ENCODE measurements at places on chromosomes 3 and 15.
A peak's percentile ranks its signal among the peaks of the same experiment; 100 is the strongest.

GRCh38 chr3:156409694-156410093, 145.2 kb downstream of the SSR3 start:
- no peak for DNase-seq

DNA sequence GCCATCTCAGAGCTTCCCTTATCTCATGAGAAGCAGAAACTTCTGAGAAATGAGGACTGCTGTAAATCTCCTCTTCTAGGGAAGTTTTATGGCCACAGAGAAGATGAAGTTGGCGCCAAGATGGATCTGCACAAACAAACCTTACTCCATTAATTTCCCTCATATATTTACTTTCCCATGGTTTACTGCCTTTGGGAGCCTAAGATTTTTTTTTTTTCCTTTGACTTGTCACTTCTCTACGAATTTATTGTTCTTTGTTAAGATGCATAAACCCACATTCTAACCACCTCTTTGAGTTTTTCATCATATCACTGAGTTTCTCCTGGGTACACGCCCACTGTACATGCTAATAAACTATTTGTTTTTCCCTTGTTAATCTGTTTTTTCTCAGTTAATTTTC, 21.5 kb upstream of the NPTN start:
- no peak for DNase-seq

DNA sequence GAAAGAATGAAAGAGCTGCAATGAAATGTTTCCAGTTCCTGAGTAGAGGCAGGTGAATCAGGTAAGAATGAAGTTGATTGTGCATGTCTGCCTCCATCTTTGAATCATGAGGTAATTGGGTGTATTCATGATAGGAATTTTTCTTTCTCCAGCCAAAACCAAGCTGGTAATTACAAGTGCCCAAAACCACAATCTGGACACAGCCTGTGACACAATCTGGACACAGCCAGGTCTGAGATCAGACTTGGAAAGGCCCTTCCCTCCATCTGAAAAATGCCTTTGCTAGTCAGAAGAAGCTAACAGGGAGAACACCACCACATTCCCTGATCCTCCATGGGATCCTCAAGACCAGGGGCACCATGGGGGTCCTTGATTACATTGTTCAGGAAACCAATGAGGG, 338.5 kb upstream of the THBS1 start:
- DNase-seq, result no peak

- DNase-seq, result no peak
Measured at GRCh38 chr3:19173945-19174344, 25.6 kb downstream of the KCNH8 start.

GRCh38 chr15:36544518-36545466, 34.6 kb upstream of the CDIN1 start:
- DNase-seq, result no peak

DNA sequence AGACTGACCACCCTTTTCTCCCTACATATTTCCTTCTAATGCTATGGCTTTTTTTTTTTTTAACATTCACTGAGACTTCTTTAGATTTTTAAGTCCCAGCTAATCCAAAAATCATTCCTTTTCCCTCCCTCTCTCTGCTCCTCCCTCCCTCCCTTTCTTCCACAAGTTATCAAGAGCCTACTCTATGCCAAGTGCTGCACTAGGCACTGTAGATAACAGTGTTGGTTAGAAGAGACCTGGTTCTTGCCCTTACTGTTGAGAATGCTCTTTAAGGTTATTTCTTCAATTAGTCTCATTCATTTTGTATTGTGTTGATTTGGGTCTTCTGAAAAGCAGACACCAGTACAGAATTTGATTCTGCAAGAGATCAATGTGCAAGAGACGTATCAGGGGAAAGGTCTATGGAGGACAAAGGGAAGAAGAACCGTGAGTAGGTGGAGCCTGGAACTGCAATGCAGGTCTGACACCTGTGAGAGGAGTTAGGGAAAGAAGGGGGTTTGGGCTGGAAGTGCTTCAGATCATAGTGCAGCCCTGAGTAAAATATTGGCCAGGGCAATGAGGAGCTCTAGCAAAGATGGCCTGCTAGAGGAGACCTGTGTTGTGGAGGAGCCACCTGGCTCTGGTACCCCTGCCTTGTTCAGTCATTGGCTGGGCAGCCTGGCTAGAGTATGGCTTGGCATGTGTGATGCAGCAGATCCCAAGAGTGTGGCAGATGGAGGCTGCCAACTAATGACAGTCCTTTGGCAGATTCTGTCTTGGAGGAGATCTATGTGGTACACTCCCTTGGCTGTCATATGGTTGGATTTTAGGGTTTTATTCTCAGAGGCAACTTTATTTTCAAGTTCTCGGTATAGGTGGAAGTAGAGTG, 9.7 kb upstream of the PCOLCE2 start:
- DNase-seq, result no peak

- peak; percentile 12 for DNase-seq
Measured at GRCh38 chr15:58269455-58270414, 131.6 kb downstream of the AQP9 start.

- DNase-seq, result no peak
Measured at GRCh38 chr15:87746333-87746732, 510.2 kb downstream of the NTRK3 start.

GRCh38 chr15:25705433-25706115, 157.6 kb downstream of the ATP10A start:
- no peak for DNase-seq

DNA sequence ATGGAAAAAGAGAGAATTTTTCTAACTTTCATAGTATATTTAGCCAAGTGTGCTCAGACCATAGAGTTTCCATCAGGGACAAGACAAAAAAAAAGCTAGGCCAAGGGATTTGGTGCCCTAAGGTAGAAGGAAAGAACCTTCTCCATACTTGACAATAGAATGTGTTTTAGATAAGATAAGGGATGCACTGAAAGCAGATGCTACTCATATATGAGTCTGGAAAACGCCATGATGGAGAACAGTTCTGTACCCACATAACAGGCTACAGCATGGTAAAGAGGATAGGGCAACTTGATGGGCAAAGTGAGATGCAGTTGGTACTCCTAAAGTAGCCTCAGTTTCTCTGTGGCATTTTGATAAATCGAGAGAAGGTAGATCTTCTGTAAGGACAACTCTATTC, 216.4 kb upstream of the NECTIN3 start:
- no peak for DNase-seq

DNA sequence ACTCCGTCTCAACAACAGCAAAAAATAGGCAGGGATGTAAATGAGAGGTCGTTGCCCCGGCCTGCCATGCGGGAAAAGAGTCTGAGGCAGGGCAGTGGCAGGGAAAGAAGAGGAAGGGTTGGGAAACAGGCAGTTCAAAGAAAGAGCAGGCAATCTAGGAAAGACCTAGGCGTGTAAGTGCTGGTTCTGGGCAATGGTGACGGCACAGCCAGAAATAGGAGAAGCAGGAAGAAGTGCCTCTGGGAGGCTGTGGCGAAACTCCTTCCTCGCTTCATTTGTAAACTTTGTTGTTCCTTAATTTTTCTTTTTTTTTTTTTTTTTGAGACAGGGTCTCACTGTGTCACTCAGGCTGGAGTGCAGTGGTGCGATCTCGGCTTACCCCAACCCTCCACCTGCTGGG, 4.3 kb downstream of the SLC51A start:
- no peak for DNase-seq

DNA sequence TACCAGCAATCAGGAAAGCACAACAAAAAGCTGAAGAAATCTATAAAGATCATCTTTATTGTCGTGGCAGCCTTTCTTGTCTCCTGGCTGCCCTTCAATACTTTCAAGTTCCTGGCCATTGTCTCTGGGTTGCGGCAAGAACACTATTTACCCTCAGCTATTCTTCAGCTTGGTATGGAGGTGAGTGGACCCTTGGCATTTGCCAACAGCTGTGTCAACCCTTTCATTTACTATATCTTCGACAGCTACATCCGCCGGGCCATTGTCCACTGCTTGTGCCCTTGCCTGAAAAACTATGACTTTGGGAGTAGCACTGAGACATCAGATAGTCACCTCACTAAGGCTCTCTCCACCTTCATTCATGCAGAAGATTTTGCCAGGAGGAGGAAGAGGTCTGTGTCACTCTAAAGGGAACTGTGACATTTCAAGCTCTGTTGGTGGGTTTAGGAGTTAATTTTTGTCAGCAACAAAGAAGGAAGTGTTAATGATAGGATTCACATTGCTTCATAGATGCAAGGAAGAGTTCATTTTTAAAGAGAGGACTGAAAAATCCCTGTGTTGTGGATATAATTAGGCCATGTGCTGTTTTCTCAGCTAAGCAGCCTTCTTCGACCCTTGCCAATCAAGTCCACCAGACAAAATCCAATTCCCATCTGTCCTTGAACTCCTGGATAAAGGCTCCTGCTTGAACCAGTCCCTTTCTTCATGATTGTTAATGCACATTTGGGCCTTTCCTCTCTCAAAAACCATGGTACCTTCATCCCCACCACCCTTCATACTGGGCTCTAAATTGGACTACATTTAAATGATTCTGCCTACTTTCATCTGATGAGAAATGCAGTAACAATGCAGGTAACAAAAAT, 1.2 kb downstream of the GPR15 start:
- DNase-seq, result no peak

DNA sequence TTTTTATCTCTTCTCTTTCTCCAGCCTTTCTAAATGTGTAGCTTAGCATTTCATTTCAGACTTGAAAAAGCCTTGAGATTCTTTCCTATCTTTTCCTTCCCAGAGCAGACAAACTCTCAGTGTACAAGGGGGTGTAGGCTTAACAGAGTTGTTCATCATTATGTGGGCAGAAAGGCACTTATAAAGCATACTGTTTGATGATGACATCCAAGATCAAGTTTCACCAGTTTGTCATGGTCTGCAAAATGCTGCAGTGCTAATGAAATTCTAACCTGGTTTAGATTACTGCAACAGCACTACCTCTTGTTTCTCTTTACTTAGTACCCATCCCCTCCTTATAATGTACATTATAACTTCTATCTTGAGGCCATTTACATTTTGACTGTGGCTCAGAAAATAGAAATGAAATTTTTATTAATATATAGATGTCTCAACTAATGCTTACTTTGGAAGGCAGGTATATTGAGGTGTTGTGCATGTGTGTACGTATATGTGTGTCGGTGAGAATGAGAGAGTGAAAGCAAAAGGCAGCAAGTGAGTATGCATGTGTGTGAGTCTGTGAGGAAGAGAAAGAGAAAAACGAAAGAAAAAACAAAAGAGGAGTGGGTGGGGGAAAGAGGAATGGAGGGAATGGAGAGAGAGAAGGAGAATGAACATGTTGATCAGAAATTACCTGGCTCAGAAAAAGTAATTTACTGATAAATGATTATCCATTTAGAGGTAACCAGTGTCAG, 1043.6 kb downstream of the TUSC7 start:
- no peak for DNase-seq
